SK-N-DZ (cell line): ENCODE measurements at places on chromosomes 4 and X.

DNA sequence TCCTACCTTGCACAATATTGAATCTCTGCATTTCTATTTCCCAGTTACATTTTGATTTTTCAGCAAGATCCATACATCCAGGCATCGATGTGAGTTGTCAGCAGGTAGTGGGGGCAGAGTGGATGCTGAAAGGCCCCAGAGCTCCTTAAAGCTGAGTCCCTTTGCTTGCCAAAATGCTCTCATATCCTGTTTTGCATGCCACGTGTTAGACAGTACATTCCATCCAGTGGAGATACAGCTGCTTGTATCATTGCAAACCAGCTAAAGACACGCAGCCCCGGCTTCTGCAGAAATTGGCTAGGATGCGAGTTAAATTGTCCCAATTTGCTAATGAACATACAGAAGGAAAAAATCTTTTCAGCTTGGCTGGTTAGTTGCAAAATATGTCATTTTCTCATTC is 179.6 kb upstream of the MXRA5 start:
- no peak for DNase-seq

DNA sequence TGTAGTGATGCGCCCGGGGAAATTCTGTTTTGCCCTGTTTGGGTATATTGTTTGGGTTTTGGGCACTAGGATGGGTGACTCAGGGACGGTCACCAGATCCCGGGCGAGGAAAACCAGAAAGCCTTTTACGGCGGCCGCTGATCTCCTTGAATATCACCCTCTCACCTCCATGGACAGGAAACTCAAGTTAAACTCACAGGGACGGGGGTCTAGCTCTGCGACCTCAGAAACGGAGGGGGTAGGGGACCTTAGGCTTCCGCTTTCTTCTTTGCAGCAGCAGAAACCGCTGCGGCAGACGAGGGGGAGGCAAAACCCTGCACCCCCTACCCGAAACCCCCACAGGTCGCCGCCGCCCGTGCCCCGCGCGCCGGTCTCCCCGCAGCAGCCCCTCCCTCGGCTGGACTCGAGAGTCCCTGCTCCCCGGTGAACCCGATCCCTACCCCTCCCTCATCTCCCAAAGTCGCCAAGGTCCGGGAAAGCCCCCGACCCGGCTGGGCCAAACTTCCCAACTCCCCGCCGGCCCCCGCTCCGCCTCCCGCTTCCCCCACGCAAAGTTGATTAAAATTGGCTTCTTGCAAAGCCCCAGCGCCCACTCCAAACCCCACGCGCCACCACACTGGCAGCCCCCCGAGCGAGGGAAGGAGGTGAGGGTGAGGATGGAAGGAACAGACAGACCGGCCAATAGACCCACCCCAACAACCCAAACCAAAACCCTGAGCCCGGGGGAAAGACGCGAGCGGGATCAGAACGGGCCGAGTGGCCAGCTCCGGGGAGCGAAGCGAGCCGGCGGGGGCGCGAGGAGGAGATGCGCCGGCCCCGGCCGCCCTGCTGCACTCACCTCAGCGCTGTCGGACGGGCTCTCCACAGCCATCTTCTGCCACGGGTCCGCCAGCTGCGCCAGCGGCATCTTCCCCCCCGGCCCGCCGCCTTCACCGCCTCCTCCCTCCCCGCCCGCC is 705 bp downstream of the RPS6KA3 start:
- no peak for DNase-seq

- DNase-seq: no peak
Observed at GRCh38 chr4:175271010-175271630, 353.0 kb downstream of the ADAM29 start.

- no peak for DNase-seq
Observed at GRCh38 chr4:89995814-89996213, 101.2 kb downstream of the MMRN1 start.

DNA sequence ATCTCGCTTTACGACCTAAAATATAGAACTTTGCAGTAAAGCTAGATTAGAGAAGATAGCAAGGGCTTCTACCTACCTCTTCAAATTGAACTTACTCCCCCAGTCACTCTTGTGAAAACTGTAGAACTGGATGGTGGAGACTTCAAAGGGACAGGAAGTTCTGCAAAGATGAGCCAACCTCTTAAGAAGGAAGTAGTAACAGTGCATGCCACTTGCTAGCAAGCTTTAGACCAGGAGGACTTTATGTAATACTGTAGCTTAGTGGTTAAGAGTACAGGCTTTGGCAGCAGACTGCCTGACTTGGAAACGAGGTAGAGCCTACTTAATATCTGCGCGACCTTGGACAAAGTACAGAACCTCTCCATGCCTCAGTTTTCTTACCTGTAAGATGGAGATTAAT is 27.5 kb upstream of the VBP1 start:
- DNase-seq: no peak

GRCh38 chrX:107025545-107025944 is 25.5 kb upstream of the MORC4 start:
- peak; percentile 18 for DNase-seq

- peak; percentile 59 for DNase-seq
Observed at GRCh38 chr4:137124278-137124932, 407.9 kb downstream of the PCDH18 start.

DNA sequence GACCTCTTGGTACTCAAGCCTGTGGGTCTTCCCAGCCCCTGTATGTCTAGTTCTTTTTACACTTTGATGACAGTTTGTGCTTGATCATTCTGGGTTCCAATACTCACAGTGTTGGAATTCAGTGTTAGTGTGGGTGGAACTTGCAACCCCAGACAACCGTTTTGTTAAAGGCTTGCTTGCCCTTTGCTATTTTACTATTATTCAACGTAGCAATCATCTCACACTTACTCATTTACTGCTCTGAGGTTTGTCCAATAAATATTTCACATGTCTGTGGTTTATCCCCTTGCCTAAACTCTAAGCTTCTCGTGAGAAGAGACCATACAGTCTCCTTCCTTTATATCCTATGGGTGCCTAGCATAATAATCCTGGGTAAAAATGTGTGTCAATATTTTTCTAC is 15.3 kb downstream of the CCNG2 start:
- DNase-seq: no peak

DNA sequence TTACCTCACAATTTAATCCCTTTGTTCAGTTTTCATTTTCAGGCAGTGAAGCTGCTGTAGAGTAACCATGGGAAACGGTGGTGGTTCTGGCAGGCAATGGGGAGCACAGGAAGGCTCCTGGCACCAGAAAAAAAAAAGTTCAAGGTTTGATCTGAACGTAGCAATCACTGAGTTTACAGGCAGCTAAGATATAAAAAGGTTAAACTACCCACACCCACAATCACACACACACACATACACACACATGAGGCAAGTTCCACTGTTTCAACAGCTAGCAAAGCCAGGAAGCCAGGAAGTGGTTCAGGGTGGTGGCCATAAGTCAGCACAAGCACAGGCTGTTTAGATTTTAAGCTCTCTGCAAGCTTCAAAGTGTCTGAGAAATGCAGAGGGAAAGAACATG is at the start of gene SULT1B1:
TSS of gene SULT1B1 (minus strand) at position 166 of the 400 bp plus-strand sequence. CDS start 5,403 bp downstream, outside the sequence.
- DNase-seq: no peak

DNA sequence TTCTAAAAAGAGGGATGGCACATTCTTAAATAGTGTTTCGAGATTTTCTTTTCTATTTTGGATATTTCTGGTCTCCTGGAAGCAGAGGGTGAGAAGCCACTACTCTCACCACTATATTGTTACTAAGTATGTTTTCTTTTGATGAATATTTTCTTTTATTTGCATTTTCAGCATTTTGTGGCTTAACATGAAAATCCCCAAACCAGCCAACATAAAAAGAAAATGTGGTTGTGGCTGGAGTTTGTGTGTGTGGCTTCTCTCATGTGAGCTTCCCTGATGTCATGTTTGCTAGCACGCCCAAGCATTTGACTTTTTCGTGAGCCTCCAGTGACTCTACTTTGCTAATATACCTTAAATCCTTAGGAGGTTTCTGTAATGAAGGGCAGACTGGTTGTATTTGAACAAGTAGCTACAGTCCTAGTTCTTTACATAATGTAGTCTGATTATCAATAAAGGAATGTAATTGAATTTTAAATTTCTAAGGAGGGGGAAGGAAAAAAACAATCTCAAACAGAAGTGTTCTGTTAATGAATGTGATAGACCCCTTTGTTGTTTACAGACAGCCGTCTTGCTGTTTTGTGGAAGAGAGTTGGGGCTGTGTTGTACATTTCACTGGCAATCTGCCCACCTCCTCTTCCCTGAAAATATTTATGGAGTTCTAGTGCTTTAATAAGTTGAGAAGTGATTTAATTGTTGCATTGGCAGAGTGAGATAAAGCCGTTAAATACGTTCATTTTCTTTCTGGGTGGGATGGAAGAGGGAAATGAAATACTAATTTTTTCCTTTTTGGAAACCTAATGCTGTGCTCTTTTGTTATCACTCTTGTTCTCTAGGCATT is 114.6 kb downstream of the ARHGAP10 start:
- DNase-seq: no peak

GRCh38 chr4:167642250-167642649 is 408.0 kb upstream of the SPOCK3 start:
- DNase-seq: no peak

GRCh38 chr4:6495736-6496135 is 23.3 kb upstream of the PPP2R2C start:
- DNase-seq: no peak

DNA sequence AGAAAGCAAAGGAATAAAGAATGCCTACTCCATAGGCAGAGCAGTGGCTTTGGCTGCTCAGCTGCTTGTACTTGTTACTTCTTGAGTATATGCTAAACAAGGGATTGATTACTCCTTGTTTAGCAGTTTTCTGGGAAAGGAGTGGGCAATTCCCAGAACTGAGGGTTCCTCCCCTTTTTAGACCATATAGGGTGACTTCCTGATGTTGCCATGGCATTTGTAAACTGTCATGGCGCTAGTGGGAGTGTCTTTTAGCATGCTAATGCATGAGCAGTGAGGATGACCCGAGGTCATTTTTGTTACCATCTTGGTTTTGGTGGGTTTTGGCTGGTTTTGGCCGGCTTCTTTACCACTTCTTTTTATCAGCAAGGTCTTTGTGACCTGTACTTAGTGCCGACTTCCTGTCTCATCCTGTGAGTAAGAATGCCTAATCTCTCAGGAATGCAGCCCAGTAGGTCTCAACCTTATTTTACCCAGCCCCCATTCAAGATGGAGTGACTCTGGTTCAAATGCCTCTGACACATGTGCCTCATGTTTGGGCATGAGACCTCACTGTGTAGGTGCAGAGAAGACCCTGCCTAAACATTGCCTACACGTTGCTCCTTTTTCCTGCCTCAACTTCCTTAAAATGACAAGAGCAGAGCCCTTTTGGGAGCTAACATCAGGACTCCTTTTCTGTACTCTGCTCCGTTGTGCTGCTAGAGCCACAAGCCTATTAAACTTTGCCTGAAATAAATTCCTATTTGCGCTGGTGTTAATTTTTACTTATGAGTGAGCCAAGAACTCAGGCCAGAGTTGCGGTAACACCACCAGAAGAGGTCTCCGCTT is 21.0 kb upstream of the UBA6 start:
- no peak for DNase-seq

DNA sequence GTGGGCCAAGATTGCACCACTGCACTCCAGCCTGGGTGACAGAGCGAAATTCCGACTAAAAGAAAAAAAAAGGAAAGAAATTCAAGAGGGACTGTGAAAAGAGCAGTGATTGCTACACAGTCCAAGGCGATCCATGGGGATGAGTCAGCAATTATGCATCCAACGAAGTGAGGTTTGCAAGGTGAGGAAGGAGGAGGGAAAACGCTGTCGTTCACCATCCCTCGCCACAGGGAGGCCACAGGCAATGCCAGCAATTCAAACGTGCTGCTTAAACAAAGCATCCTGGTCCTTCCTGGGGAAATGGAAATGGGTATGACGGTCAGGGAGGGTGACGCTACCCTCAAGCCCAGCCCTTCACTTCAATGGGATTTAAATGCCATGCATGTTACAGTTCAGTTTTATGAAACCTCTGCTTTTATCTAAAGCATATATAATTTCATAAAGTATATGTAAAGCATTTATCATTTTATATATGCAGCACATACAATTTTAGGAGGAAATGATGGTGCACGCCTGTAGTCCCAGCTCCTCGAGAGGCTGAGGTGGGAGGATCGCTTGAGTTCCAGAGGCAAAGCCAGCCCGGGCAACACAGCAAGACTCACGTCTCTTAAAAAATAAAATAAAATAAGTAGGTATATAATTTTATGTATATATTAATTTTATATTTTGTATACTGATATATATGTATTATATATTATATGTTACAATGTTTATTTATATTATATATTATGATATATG is 108.7 kb downstream of the DHRSX start:
- DNase-seq: no peak

DNA sequence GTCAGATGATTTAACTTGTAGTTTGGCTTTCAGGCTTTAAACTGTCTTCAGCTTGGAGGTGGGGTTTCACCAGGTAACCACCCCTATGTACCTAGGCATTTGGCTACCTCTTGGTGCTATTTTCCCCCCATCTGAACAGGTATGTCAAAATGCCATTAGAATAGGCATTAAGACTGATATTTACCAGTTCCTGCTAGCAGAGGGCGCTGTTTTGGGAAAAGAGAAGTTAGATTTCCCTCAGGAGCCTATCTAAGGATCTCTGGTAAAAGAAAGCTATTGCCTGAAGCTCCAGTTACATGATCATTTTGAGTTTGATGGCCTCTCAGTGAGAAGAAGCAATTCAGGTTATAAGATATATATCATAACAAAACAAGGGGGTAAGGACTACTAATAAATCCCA is 879.1 kb downstream of the SH3BGRL start:
- no peak for DNase-seq

GRCh38 chrX:41144873-41145272 is 59.6 kb downstream of the USP9X start:
- no peak for DNase-seq

DNA sequence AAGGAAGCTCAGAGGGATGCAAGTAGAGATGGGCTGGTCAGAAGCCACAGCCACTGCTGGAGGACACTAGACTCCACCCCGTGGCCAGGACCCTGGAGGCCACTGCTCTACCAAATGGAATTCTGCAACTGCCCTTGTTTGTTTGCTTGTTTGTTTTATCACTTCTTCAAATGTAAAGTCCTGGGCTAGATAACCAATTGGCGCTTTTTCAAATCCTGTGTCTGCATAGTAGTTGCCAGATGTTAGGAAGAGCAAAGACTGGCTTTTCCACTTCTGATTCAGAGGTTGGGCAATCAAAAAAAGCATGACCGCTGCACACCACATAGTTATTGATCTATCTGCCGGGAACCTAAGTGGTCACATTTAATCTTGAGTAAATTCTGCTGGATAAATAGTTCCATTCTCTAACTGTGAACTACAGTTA is 255.2 kb upstream of the SFRP2 start:
- DNase-seq: no peak

DNA sequence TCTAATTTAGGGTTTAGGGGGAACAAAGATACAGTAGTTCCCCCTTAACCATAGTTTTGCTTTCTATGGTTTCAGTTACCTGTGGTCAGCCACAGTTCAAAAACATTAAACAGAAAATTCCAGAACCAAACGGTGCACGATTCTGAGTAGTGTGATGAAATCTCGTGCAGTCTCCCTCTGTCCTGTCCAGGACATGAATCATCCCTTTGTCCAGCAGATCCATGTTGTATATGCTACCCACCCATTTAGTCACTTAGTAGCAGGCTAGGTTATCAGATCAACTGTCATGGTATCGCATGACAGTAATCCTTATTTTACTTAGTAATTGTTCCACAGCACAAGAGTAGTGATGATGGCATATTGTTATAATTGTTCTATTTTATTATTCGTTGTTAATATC is 556.1 kb downstream of the IL1RAPL1 start:
- DNase-seq: no peak

GRCh38 chr4:173834151-173834550 is 304.1 kb upstream of the HAND2 start:
- no peak for DNase-seq

GRCh38 chr4:37725718-37726117 is 39.5 kb upstream of the RELL1 start:
- no peak for DNase-seq
